ENCODE measurements at places on chromosomes 3 and 15. TPM values are rescaled to one million over a fixed set of nuclear protein-coding genes. Genes with fewer than 3 reads are reported as not detected.

DNA sequence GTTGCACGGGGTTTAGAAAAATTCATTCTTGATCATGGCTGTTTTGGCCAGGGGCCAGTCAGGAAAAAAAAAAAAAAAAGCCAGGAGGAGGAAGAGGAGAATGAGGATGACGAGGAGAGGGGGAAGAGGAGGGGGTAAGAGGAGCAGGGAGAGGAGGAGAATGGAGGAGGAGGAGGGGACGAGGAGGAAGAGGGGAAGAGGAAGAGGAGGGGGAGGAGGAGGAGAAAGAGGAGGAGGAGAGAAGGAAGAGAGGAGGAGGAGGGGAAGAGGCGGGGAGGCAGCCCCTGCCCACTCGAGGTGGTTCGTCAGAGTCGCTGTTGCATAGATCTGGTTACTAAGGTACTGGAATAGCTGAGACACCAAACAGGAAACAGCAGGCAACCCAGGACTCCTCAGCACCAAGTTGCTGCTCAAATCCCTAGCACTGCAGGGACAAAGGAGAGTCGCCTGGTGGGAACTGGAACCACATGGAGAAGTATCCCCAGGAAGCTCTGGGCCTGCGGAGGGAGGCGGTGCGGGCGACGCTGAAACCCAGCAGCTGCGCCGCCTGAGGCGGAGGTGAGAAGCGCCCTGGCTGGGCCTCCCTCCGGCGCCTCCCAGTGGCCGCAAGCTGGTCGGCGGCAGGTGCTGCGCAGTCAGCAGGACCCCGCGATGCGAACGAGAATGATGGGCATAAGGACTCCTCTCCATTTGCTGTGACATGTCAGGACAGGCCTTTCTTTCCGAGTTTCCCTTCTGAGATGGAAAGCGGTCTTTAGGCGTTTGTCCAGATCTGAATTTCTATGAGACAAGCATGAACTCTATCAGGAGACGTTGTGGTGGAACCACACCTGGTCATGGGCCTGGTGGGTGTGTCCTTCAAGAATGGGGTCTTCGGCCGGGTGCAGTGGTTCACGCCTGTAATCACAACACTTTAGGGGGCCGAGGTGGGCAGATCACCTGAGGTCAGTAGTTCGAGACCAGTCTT lies 17.5 kb downstream of the FAM240A start:
- peak; percentile 41 for DNase-seq

Gene TTC14
- total RNA-seq, result 38.3 TPM

Gene TMEM212
- not detected for total RNA-seq

GRCh38 chr3:125116311-125117080 lies 60.7 kb upstream of the HEG1 start:
- DNase-seq, result no peak

Gene P2RY1
- total RNA-seq, result 3.5 TPM

Gene NFKBIZ
- 22.4 TPM for total RNA-seq

GRCh38 chr15:53837263-53837662 lies 77.8 kb upstream of the WDR72 start:
- DNase-seq, result no peak

- no peak for DNase-seq
Observed at GRCh38 chr15:100918690-100919480, at the start of gene LRRK1. TSS of gene LRRK1 (plus strand) at chr15:100919357. CDS start at chr15:100924633, 5,276 bp downstream.

DNA sequence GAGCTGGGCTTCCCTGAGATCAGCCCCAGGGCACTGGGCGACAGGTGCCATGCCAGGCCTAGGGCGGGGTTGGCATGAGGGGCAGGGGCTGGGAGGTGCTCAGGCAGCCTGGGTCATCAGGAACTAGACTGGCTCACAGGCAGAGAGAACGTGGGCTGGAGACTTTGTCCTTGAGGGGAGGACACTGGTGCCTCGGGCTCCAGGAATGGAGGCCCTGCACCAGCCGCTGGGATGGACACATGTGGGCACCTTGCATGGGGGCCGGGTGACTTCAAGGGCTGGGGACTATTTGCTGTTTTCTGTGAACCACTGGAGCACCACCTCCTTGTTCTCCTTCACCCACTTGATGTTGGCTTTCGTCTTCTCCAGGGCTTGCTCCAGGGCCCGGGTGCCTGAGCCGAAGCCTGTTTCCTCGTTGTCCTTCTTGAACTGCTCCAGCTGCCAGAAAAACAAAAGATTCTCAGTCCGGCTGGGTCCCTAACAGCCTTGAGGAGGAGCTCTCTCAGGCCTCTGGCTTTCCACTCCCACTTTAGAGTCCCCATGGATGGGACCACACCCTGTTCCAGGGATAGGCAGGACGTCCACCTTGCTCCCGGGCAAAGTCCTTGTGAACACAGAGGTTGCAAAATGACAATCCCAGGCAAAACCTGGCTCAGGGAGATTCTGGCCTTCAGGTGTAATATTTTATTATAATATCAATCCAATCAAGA lies 9.1 kb downstream of the MESP2 start:
- DNase-seq, result no peak

Gene IL1RAP
- 9.4 TPM for total RNA-seq

- DNase-seq, result no peak
Observed at GRCh38 chr15:63050731-63051155, 8.2 kb downstream of the TPM1 start.

DNA sequence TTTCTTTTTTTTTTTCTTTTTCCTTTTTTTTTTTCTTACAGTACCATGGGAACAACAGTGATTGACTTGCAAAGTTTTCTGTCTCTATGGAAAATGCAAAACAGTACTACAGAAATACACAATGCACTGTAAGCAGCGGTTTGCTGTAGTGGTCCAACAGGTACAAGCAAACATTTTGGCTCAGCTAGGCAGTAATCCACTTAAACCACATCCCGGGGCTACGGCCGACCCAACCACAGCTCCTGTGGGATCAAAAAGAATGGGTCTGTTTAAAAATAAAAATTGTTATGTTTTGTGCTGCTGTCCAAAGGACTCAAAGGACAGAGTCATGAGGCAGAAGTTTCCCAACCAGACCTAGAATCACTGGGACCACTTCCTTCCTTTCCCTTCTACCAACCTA lies 667.1 kb upstream of the ADAMTS9 start:
- no peak for DNase-seq

DNA sequence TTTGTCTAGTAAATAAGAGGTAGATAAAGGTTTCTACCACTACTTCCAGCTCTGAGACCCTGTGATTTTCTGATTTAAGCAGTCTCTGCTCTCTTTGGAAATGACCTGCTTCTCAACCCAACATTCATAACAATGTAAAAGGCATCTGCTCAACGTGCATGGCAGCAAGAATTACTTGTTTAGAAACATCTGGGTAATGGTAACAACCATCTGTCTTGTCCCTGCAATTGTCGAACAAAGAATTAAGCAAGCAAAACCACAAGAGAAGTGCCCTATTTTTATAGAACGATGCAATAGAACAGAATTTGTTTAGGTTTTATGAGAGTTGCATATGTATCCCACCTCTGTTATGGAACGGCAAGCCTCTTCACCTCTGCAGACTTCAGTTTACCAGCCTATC lies 7.1 kb upstream of the FSIP1 start:
- no peak for DNase-seq

Gene FBN1
- 70.3 TPM for total RNA-seq

DNA sequence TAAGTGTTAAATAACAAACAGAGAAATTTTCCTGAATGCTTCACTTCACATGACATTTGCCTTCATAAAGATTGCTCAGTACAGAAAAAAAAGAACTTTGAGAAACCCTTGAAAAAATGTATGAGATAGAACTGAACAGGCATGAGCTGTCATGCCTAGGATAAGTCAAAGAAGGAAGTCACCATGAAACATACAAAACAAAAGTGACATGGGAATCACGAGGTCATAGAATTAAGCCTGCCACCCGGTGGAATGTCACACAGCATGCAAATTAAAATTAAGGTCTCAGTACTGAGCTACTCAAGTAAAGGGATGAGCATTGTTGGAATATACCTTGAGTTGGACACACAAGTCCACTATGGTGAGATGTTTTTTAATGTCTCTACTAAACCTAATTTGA lies 652.5 kb upstream of the NECTIN3 start:
- DNase-seq, result no peak

DNA sequence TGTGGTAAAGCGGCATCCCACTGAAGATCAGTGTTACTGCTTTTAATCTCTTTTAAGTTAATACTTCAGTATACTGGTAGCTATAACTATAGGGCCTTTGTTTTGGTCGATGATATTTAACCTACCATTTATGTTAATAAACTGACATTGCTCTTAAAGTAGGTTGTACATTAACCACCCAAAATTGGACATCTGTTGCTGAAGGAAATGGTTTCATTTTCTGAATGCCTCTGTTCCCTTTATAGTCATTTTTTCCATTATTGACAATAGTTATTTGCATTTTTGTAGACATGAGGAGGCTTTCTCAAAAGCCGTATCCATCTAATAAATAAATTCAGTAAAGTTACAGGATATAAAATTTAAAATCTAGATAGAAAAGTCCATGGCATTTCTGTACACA lies 252.4 kb upstream of the UBE2E1 start:
- no peak for DNase-seq

DNA sequence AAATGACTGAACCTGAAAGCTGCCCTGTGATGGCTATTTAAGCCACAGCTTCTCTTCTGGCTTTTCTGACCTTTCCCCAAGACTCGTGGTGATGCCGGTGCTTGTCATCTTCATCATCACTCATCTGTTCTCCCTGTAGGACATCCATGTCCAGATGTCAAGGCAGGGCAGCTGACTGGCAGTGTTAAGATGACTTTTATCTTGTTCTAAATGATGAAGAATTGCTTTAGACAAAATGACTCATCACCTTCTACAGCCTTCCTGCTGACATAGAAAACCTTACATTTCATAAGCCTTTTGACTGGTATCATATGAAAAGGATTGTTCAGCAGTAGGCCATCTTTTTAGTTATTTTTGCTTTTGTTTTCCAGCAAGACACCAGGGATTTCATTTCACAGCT lies 67.0 kb upstream of the GPR149 start:
- no peak for DNase-seq

Gene PRTG
- total RNA-seq, result 0.92 TPM

GRCh38 chr3:151384741-151385174 lies at the start of gene P2RY12:
TSS of gene P2RY12 (minus strand) at chr3:151384753. CDS start at chr3:151338845, 45,908 bp downstream.
- no peak for DNase-seq

DNA sequence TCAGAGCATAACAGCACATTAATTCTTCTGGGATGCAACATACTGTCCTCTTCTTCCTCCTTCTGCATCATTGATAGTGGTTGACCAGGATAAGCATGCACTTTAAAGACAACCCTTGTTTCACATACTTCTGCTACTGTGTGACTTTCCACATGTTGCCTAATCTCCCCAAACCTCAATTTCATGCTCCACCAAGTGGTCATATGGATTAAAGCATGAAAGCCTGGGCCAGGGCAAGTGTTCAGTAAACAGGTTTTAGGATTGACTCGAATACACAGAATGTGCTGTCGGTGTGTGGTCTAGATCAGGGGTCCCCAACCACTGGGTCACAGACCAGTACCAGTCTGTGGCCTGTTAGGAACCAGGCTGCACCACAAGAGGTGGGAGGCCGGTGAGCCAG lies 22.5 kb upstream of the BFSP2 start:
- DNase-seq, result no peak

DNA sequence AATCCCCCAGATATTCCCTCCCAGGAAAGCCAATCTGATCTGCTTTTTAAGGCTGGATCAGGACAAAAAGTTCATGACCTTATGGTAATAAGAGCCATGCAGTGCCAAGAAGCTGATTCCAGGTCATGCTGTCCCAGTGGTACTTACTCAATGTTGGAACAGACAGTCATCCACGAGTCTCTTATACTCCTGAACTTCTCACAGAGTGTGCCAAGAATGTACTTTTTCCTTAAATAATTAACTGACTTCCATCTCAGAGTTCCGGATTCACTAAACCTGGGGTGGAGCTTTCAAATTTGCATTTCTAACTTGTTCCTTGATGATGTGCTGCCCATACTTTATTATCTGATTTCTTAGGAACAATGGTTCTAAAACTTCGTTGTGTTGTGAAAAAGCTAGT lies 3.4 kb upstream of the P3H2 start:
- no peak for DNase-seq

Gene TMCC1
- total RNA-seq, result 12.4 TPM

DNA sequence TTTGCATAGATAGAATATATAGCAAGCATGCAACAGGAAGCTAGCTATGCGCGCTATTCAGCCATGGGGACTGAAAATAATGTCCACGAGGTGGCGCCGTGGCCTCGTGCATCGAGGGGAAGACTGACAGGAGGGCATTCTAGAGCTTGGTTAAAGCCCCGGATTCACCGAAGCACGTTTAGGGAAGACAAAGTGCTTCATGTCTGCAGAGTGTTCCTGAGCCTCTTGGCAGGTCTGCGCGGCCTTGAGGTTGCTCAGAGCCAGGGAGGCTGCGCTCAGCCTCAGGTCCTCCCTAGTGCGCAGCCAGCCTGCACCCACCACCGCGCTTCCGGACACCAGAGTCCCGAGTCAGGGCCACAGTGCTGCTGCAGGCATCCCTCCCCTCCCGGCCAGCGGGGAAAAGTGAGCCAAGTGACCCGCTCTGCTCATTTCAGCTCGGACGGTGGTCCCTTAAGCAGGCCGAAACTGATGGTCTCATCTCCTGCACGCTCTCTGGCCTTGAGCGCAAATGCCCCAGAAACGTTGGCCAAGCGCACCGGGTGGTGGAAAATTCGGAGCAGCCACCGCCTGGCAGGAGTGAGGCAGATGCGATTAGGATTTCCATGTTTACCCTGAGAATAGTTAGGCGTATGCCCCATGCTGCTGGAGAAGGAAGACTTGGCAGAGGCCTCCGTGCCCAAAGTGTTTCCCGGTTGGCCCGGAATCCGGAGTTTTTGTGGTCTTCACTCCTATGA lies 24.8 kb downstream of the GABRA5 start:
- peak; percentile 11 for DNase-seq

GRCh38 chr15:85354948-85355347 lies 25.5 kb upstream of the AKAP13 start:
- DNase-seq, result no peak

GRCh38 chr3:117454254-117454653 lies 744.7 kb downstream of the TUSC7 start:
- no peak for DNase-seq

Gene APH1B
- total RNA-seq, result 14.3 TPM

GRCh38 chr3:119343719-119344118 lies 49.5 kb downstream of the ARHGAP31 start:
- no peak for DNase-seq

- DNase-seq, result no peak
Observed at GRCh38 chr15:50150349-50150748, 31.3 kb upstream of the ATP8B4 start.

GRCh38 chr3:114857299-114857701 lies 289.8 kb downstream of the ZBTB20 start:
- DNase-seq, result no peak

GRCh38 chr3:4807381-4808280 lies 171.6 kb upstream of the BHLHE40 start:
- DNase-seq, result no peak

DNA sequence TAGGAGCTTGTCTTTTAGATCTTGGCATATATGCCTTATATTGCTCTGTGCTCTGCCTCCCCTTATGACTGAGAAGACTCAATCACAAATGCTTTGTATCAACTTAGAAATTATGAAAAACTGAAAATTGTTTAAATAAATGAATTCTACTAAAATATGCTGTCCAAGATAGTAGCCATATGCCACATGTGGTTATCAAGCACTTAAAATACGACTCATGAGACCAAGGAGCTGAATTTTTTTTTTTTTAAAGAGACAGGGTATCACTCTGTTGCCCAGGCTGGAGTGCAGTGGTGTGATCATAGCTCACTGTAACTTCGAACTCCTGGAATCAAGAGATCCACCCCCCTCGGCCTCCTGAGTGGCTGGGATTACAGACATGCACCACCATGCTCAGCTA lies 118.3 kb downstream of the RFTN1 start:
- no peak for DNase-seq

GRCh38 chr15:71011503-71012155 lies 103.6 kb upstream of the THSD4 start:
- peak; percentile 7 for DNase-seq

GRCh38 chr3:128278130-128278529 lies 124.8 kb downstream of the EEFSEC start:
- DNase-seq, result no peak

GRCh38 chr3:142857056-142857455 lies 31.8 kb downstream of the PCOLCE2 start:
- DNase-seq, result no peak

All from pulmonary artery endothelial cell (primary cell).